ENCODE measurements at places on chromosomes 12 and 14.

GRCh38 chr14:95146079-95146771, 11.1 kb downstream of the DICER1 start:
- DNase-seq: no peak
- peaks cover 2% of the 10 kb centered on the region for H3K4me1 ChIP-seq
- H3K27ac ChIP-seq: no peak overlapping the region

DNA sequence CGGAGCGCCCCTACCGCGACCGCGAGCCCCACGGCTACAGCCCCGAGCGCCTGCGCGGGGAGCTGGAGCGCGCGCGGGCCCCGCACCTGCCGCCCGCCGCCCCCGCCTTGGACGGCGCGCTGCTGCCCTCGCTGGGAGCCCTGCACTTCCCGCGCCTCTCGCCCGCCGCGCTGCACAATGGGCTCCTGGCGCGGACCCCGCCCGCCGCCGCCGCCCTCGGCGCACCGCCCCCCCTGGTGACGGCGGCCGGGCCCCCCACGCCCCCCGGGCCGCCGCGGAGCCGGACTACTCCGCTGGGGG, 27.0 kb downstream of the LRCOL1 start:
- H3K27me3 ChIP-seq: no peaks in the 10 kb centered on the region
- H3K4me1 ChIP-seq: no peaks in the 10 kb centered on the region
- H3K4me3 ChIP-seq: no peak overlapping the region
- H3K27ac ChIP-seq: no peak overlapping the region
- DNase-seq: no peak

- H3K4me3 ChIP-seq: no peak overlapping the region
- no peaks in the 10 kb centered on the region for H3K4me1 ChIP-seq
- no peak overlapping the region for H3K27ac ChIP-seq
- no peak for DNase-seq
- H3K36me3 ChIP-seq: no peaks in the 10 kb centered on the region
- no peaks in the 10 kb centered on the region for H3K27me3 ChIP-seq
These were observed 108.1 kb downstream of the ZFP36L1 start for GRCh38 chr14:68684466-68685418.

GRCh38 chr14:71163842-71164629, 256.8 kb downstream of the PCNX1 start:
- no peaks in the 10 kb centered on the region for H3K27me3 ChIP-seq
- DNase-seq: no peak
- no peak overlapping the region for H3K4me3 ChIP-seq
- no peaks in the 10 kb centered on the region for H3K36me3 ChIP-seq

GRCh38 chr14:103519837-103520212, 2.8 kb downstream of the CKB start:
- no peak for DNase-seq
- no peak overlapping the region for H3K4me3 ChIP-seq
- no peak overlapping the region for H3K27ac ChIP-seq
- H3K27me3 ChIP-seq: no peaks in the 10 kb centered on the region
- no peaks in the 10 kb centered on the region for H3K36me3 ChIP-seq

DNA sequence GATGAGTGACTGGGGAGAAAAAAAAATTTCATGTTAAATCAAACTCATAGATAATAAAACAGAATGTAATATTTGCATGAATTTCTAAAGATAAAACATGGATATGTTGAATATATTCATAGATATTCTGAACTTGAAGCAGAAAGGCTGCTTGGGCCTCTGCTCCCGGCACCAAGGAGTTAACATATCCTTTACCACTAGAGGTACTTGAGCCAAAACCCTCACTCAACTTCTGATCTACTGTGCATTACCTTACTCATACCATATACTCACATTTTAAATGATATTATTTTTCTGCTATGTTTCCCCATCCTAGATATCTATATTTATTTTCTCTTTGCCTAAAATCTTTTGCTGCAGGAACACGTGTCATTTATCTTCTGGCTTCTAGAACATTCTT, 14.9 kb downstream of the AREL1 start:
- no peaks in the 10 kb centered on the region for H3K27me3 ChIP-seq
- DNase-seq: no peak
- no peak overlapping the region for H3K27ac ChIP-seq
- no peak overlapping the region for H3K4me3 ChIP-seq
- H3K4me1 ChIP-seq: no peaks in the 10 kb centered on the region
- H3K36me3 ChIP-seq: peaks cover 10% of the 10 kb centered on the region

- no peak overlapping the region for H3K4me3 ChIP-seq
- H3K27ac ChIP-seq: no peak overlapping the region
- H3K27me3 ChIP-seq: no peaks in the 10 kb centered on the region
- DNase-seq: no peak
- no peaks in the 10 kb centered on the region for H3K4me1 ChIP-seq
These were observed 53.3 kb downstream of the ACACB start for GRCh38 chr12:109169686-109170085.

GRCh38 chr14:44494137-44494536, 12.9 kb downstream of the FSCB start:
- H3K4me3 ChIP-seq: no peak overlapping the region
- H3K27ac ChIP-seq: no peak overlapping the region
- H3K36me3 ChIP-seq: no peaks in the 10 kb centered on the region
- H3K4me1 ChIP-seq: no peaks in the 10 kb centered on the region

DNA sequence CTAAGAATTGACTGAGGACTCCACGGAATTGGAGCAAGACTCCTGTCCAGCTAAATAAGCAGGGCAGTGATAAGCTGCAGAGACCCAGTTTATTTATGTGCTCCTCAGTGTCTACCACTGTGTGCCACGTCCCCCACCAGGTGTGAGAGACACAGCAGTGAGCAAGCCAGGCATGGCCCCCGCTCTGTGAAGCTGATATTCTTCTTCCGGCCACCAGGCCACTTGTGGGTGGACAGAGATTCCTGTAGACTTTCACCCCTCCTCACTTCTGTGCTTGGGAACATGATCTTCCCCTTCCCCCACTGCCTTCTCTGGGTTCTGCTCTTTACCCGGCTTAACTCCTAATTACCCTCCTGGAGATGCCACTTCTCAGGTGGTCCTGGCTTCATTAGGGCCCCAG, 21.3 kb downstream of the BRAP start:
- no peak overlapping the region for H3K27ac ChIP-seq
- H3K36me3 ChIP-seq: peaks cover 63% of the 10 kb centered on the region
- no peaks in the 10 kb centered on the region for H3K4me1 ChIP-seq
- DNase-seq: no peak
- no peaks in the 10 kb centered on the region for H3K27me3 ChIP-seq

DNA sequence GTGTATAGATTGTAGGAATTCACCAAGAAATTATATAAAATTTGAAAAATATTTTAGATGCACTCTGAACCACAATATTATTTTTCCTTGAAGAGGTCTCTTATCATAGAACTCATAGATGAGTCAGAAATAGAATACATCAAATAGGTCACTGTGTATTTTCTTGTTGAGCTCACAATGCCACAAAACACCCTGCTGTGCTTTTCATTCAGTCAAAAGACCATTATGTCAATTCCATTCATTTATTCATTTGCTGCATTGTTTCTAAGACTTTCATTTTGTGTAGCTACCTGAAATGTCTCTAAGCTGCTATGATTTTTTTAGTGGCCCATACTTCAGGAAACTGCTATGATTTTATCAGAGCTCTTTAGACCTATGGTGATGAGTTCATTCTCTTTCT, 231.9 kb upstream of the AVPR1A start:
- no peaks in the 10 kb centered on the region for H3K27me3 ChIP-seq
- H3K4me3 ChIP-seq: no peak overlapping the region
- H3K4me1 ChIP-seq: peaks cover 2% of the 10 kb centered on the region
- H3K36me3 ChIP-seq: no peaks in the 10 kb centered on the region

DNA sequence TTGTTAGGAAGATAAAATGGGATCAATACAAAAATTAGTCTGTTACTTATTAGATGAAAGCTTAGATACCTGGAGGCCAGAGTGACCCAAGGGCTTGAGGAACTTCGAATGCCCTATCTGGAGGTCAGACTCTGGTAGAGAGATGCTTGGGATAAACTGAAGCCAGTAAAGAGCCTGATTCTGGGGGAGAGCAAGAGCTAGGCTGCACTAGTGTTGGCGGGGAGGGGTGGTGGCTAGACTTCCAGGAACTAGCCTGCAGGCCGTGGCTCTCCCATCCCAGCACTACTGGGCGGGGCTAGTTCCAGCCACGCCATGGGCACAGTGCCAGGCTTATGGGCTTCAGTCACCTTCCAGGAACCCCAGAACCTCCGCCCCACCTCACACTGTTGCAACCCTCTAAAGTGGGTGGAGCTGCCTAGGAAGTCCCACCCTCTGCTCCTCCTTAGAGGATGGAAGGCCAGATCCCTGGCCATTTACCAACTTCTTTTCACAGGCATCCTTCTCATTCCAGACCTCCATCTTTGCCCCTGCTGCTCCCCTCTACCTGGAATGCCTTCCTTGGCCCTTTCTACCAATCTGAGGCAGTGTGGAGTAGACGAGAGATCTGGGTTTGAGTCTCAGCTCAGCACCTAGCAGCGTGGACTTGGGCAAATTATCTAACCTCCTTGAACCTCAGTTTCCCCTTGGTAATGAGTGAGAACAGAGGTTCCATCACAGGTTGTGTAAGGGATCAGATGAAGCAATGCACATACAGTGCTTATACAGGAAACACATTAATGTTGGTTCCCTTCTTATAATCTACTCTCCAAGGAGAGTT, 6.3 kb upstream of the NFE2 start:
- no peaks in the 10 kb centered on the region for H3K36me3 ChIP-seq

DNA sequence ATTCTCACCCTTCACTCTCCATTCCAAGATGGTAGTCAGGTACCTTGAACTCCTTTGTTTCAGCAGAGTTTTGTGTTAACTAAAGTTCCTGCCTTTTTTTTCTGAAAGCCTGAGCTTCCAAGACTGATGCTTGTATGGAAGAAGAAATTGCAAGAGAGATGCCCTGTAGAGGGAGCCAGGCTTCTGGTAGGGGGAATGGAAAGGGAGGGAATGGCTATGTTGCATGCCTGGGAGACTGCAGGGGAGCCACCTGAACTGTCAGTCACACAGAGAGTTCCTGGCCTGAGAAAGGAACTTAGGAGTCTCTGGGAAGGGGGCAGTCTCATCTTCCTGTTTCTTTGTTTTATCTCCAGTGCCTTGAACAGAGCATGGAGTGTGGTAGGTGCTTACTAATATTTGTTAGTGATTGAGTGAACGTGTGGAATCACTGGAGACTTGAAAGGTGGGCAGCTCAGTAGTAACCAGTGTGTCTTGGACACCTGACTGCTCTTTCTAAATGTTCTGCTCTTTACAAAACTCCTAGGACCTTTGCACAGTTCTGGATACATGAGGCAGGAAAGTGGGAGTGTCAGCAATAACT, 132.2 kb downstream of the ANO4 start:
- no peaks in the 10 kb centered on the region for H3K27me3 ChIP-seq
- H3K4me1 ChIP-seq: no peaks in the 10 kb centered on the region
- no peak overlapping the region for H3K4me3 ChIP-seq
- no peaks in the 10 kb centered on the region for H3K36me3 ChIP-seq
- no peak overlapping the region for H3K27ac ChIP-seq
- DNase-seq: no peak

- no peak overlapping the region for H3K4me3 ChIP-seq
- DNase-seq: no peak
These were observed 7.4 kb upstream of the OR6J1 start for GRCh38 chr14:22651586-22651985.

DNA sequence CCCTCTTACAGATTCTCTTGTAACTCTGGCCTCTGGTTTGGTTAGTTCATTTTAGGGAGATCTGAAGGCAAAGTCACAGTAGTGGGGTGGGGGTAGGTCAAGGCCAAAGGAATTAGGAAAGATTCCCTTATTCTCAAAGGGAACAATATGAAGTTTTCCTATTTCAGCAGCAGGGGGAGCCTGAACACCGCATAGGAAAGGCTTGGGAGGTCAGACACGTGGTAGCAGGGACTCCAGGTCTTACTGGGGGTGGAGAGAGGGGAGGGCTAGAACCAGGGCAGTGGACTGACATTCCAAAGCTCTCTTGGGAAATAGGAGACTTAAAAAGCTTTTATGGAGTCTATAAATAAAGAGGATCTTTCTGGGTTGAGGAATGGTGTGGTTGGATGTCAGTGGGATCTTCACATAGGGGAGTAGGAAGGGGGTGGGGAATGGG, 1.3 kb downstream of the ZC3H10 start:
- H3K27ac ChIP-seq: peak overlapping the region; percentile 75
- peaks cover 38% of the 10 kb centered on the region for H3K4me1 ChIP-seq
- peaks cover 51% of the 10 kb centered on the region for H3K36me3 ChIP-seq
- DNase-seq: peak; percentile 75

DNA sequence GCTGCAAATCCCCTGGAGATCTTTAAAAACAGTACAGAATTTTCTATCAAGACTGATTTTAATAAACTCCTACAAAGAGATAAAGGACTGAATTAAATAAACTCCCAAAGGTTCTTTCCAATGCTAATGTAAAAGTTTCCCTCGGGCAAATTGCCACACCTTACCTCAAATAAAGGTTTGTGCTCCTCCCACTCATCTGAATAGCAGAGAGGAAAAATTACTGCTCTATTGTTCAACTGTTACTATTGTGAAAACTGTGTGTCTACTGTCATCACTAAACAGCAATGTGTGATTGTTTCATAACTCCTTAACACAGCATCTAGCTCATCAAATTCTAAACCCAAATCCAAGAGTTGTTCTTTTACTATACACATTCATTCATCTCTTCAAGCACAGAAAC, 3.2 kb downstream of the SPTLC2 start:
- DNase-seq: no peak
- H3K27me3 ChIP-seq: no peaks in the 10 kb centered on the region
- H3K4me1 ChIP-seq: peaks cover 30% of the 10 kb centered on the region
- peaks cover 4% of the 10 kb centered on the region for H3K36me3 ChIP-seq
- H3K27ac ChIP-seq: no peak overlapping the region

GRCh38 chr12:120290609-120291305, 946 bp downstream of the RNU4-2 start:
- peaks cover 33% of the 10 kb centered on the region for H3K4me1 ChIP-seq

GRCh38 chr12:106739815-106740530, 34.5 kb upstream of the RIC8B start:
- no peaks in the 10 kb centered on the region for H3K36me3 ChIP-seq
- H3K27ac ChIP-seq: no peak overlapping the region
- H3K4me1 ChIP-seq: no peaks in the 10 kb centered on the region
- H3K4me3 ChIP-seq: no peak overlapping the region
- no peaks in the 10 kb centered on the region for H3K27me3 ChIP-seq

- no peak for DNase-seq
- no peak overlapping the region for H3K27ac ChIP-seq
- H3K27me3 ChIP-seq: no peaks in the 10 kb centered on the region
- no peaks in the 10 kb centered on the region for H3K36me3 ChIP-seq
These were observed 909.1 kb downstream of the TRHDE start for GRCh38 chr12:73181244-73181643.

- no peak for DNase-seq
- H3K36me3 ChIP-seq: no peaks in the 10 kb centered on the region
- no peaks in the 10 kb centered on the region for H3K27me3 ChIP-seq
- no peak overlapping the region for H3K4me3 ChIP-seq
- no peaks in the 10 kb centered on the region for H3K4me1 ChIP-seq
These were observed 23.0 kb upstream of the HECTD1 start for GRCh38 chr14:31230573-31230958.

DNA sequence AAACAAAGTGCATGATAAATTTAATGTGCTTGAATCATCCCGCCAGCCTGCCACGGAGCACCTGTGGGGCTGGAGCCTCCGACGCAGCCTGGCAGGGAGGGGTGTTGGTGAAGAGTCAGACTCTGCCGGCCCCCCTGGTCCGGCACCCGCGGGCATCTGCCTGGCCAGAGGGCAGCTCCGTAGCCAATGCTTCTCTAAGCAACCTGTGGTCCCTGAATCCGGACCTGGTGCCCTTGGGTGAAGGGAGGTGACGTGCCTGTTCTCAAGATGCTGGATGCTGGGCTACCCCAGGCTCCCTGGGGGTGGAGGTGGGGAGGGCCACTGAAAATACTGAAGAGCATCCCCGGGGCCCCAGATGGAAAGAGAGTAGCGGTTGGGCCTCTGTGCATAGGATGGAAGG, 158.6 kb upstream of the C14orf180 start:
- DNase-seq: no peak
- no peak overlapping the region for H3K27ac ChIP-seq
- H3K4me1 ChIP-seq: no peaks in the 10 kb centered on the region
- no peak overlapping the region for H3K4me3 ChIP-seq
- H3K27me3 ChIP-seq: peaks cover 11% of the 10 kb centered on the region

All from DND-41 (cell line).